ENCODE measurements at places on chromosomes 7 and 10.
A peak's percentile ranks its signal among the peaks of the same experiment; 100 is the strongest.

- DNase-seq, result no peak
These were observed 43.0 kb upstream of the IFRD1 start for GRCh38 chr7:112407261-112407660.

GRCh38 chr7:151682831-151683614, 163.3 kb upstream of the RHEB start:
- no peak for DNase-seq

DNA sequence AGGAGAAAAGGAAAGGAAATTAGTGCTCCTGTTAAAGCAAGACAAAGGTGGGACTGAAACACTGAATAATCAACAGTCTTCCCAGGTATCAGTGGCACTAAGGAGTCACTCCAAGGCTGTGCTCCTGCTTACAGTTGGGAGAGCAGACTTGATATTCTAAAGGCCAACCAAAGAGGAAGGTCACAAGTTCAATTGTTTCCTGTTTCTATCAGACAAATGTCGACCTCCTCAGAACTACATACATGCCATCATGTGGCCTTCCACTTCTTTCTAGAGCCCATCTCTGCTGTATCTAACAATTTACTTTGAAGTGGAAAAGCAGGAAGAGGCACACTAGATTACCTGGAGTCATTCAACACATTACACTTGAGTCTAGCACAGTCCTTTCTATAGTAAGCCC, 3.4 kb downstream of the ZNF239 start:
- DNase-seq, result no peak

GRCh38 chr7:3722396-3722922, 421.4 kb downstream of the SDK1 start:
- peak; percentile 1 for DNase-seq

DNA sequence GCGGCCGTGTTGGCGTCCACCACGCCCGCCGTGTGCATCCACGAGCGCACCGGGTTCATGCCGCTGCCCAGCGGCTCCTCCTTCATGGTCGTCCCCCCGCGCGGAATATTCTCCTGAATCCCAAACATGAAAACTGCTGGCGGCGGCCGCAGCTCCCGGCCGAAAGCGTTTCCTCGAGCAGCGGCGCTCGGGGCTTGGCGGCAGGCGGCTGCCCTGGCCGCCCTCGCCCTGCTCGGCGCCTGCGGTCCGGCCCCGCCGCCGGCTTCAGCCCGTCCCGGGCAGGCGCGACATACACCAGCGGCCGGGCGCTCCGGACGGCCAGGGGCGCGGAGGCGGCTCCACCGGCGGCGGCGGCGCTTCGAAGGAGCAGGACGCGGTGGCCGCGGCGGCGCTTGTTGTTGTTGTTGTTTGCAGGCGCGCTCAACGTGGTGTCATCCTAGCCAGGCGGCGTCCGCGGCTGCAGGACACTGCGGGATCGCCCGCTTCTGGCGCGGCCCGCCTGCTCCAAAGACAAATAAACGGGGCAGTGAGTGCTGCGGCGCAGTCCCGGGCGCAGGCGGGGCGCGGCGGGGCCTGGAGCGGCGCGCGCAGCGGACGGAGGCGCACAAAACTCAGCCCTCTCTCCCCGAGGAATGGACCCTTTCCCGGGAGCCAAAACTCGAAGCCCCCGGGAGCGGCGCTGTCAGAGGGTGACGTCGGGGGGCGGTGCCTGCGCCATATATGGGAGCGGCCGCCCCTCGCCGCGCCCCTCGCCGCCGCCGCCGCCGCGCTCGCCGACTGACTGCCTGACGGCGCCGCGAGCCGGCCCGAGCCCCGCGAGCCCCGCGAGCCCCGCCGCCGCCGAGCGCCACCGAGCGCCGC, at the start of gene EBF3:
TSS of gene EBF3 (minus strand) at position 634 of the 861 bp plus-strand sequence. CDS start at position 128, 506 bp downstream.
- DNase-seq, result no peak

GRCh38 chr7:69130396-69130795, 467.9 kb upstream of the AUTS2 start:
- no peak for DNase-seq

DNA sequence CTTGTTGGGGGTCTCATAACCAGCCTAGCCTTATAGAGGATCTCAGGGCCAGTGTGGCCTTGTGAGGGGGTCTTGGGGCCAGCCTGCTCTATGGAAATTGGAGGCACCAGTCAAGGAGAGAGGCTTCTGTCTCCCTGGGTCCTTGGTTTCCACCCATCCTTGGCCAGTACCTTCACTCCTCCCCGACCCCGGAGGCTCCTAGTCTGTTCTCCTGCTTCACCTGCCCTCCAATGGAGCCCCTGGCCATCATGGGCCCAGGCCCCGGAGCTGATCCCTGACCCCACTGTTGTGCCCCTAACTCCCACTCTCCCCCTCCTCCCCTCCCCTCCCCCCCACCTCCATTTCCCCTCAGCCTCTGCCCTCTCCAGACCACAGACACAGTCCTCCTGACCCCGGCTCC, 29.7 kb downstream of the RASGEF1A start:
- no peak for DNase-seq

Data from stimulated activated CD4-positive, alpha-beta T cell treated with anti-CD3 and anti-CD28 coated beads, Interleukin-15, amount 100 ng/mL, for 1 hour (primary cell).